NCI-H524 treated with DMSO at 0.1 percent for 48 hours (cell line): ENCODE measurements at places on chromosomes 16 and 17.

- no peak for DNase-seq
These were observed 25.4 kb downstream of the METRNL start for GRCh38 chr17:83104577-83105505.

DNA sequence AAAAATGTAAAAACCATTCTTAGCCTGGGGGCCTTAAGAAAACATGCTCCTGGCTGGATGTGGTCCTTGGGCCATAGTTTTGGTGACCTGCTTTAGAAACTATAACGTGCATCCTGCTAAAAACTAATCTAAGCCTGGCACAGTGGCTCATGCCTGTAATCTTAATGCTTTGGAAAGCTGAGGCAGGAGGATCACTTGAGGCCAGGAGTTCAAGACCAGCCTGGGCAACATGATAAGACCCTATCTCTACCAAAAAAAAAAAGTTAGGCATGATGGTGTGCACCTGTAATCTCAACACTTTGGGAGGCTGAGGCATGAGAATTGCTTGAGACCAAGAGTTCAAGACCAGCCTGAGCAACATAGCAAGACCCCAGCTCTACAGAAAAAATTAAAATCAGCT is 183.8 kb upstream of the CHMP6 start:
- DNase-seq, result no peak

GRCh38 chr16:81321039-81321438 is 6.3 kb downstream of the GAN start:
- no peak for DNase-seq

- DNase-seq, result no peak
These were observed 627.4 kb downstream of the KCNJ2 start for GRCh38 chr17:70796757-70797156.

DNA sequence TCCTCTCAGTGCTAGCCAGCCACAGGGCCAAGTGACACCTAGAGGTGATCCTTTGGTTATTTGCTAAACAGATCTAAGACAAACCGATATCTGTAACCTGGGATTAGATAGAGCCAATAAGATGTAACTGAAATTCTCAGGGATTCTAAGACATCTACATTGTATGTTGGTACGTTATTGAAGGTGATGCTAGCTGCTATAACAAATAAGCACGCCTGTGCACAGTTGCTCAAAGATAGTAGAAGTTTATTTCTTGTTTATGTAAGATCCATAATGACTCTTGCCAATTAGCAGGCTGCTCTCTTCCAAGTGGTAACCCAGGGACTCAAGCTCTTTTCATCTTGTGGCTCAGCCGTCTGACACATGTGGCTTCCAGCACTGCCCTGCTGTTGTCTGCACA is 370.3 kb downstream of the WWOX start:
- DNase-seq, result no peak

- DNase-seq, result no peak
These were observed 13.1 kb upstream of the ZFHX3 start for GRCh38 chr16:73060892-73061490.

GRCh38 chr16:30876867-30877266 is 17.0 kb downstream of the BCL7C start:
- DNase-seq, result no peak

- no peak for DNase-seq
These were observed 975.7 kb upstream of the RBFOX1 start for GRCh38 chr16:6356911-6357310.

- no peak for DNase-seq
These were observed 78.5 kb upstream of the CLEC3A start for GRCh38 chr16:77943801-77944200.

- DNase-seq, result no peak
These were observed 18.9 kb downstream of the PLEKHG4 start for GRCh38 chr16:67298277-67298676.

DNA sequence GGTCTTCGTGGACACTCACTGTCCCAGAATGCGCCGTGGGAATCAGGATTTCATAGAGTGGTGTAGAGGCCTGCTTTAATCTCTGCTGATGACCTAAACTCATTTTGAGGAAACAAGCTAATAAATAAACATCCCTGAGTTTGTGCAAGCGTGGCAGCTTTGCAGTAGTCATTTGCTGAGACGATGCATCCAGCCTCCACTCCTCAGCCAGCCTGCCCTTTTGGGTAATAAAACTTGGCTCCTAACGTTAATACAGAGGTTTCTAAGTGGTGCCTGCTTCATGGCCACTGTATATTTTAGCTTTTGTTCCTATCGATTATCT is 1.3 kb downstream of the DGKE start:
- DNase-seq, result no peak

GRCh38 chr17:44906010-44906646 is 6.9 kb upstream of the EFTUD2 start:
- DNase-seq, result no peak

DNA sequence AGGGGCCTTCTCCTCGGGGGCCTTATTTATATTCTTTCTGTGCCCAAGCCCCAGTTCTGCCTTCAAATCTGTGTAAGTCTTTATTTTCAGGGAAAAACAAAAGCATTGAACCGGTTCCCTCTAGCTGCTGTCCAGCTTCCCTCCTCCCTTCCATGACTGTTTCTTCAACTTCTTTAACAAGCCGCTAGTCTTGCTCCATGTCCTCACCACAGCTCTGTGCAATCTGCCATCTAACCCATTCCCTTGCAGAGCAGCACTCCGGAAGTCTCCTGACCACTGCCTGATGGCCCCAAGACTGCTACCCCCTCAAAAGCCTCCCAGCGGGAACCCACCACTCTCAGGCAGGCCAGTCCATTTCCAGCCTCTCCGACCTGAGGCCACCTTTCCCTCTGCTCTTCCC is 16.9 kb downstream of the EMC8 start:
- no peak for DNase-seq

DNA sequence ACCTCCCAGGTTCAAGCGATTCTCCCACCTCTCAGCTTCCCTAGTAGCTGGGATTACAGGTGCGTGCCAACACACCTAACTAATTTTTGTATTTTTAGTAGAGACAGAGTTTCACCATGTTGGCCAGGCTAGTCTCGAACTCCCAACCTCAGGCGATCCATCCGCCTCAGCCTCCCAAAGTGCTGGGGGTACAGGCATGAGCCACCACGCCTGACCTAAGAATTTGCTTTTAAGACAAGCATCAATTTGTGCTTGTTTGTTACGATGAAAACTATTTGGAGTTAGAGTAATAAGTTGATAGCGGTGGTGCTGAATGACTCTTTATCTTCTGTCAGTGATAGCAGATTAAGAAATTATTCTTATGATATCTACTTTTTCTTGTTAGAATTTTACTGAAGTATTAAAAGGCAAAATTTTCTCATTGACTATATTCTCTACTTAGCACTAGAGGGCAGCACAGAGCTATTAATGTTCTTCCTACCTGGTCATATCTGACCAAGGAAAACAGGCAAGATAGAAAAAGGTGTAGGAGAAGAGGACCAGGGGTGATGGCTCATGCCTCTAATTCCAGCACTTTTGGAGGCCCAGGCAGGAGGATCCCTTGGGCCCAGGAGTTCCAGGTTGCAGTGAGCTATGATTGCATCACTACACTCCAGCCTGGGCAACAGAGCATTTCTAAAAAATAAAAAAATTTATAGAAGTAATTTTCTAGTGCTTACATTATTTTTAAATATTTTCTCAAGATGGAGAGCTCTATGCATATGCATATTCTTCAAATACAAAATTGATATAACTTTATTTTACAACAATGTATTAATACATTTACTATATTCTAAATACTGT is 24.5 kb downstream of the STXBP4 start:
- peak; percentile 49 for DNase-seq

- no peak for DNase-seq
These were observed 93.1 kb downstream of the CCDC182 start for GRCh38 chr17:57651996-57652395.

- DNase-seq, result no peak
These were observed 6.9 kb upstream of the USP31 start for GRCh38 chr16:23156110-23156509.

GRCh38 chr17:81037798-81038733 is 3.1 kb downstream of the BAIAP2 start:
- no peak for DNase-seq

DNA sequence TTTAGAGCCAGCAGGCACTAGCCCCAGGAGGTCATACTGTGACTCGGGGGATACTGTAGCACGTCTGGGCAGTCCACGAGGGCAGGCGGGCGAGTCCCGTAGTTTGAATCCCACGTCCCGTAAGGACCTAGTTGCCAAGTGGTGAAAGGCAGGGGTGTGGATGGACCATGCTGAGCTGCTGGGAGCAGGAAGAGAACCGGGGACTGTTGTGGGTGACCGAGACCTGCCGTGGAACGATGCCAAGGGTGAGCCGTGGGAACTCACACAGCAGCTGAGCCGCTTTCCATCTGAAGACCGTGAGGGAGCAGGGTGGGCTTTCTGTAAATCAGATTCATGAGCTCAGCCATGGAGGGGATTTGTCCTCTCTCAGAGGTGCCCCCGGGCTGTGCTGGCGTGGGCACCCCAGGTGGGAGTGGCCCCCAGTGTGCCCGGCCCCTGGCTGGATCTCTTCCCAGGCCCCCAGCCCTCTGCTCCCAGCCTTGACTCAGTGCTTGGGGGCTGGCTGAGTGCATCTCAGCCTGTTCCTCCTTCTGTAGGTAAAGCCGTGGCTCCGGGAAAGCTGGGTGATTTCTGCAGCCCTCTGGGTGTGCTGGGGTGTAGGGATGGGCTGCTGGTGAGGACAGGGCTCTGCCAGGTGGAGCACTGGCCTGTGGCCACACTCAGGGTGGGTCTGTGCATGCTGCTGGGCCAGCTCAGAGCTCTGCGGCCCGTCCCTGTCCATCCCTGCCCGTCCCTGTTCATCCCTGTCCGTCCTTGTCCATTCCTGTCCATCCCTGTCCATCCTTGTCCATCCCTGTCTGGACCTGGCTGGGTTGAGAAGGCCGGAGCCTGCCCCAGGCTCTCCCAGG is 13.6 kb downstream of the ASPSCR1 start:
- no peak for DNase-seq

DNA sequence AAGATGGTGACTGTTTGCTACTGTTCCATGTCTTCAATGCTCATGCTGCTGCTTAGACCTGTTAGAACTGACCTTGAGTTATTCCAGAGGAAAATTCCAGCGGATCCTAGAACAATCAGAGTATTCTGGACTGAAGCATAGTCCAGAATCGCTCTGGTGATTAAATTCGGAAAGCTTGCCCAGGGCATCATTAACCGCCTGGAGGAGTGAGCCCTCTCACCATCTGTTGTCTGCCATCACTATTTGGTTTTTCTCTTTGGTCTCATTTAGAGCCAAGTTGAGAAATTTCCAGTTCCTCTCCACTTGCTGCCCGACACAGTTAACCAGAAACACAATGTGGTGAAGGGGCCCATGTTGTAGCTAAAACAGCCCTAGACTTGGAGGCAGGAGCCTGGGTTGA is 104.1 kb downstream of the BMERB1 start:
- peak; percentile 67 for DNase-seq

GRCh38 chr16:67277999-67278772 is 1.1 kb upstream of the PLEKHG4 start:
- DNase-seq, result no peak

GRCh38 chr16:53537626-53538025 is 34.6 kb upstream of the AKTIP start:
- DNase-seq, result no peak

GRCh38 chr16:88301431-88301830 is 81.3 kb upstream of the ZNF469 start:
- no peak for DNase-seq

- DNase-seq, result no peak
These were observed 227.8 kb downstream of the CCDC182 start for GRCh38 chr17:57517273-57517631.

DNA sequence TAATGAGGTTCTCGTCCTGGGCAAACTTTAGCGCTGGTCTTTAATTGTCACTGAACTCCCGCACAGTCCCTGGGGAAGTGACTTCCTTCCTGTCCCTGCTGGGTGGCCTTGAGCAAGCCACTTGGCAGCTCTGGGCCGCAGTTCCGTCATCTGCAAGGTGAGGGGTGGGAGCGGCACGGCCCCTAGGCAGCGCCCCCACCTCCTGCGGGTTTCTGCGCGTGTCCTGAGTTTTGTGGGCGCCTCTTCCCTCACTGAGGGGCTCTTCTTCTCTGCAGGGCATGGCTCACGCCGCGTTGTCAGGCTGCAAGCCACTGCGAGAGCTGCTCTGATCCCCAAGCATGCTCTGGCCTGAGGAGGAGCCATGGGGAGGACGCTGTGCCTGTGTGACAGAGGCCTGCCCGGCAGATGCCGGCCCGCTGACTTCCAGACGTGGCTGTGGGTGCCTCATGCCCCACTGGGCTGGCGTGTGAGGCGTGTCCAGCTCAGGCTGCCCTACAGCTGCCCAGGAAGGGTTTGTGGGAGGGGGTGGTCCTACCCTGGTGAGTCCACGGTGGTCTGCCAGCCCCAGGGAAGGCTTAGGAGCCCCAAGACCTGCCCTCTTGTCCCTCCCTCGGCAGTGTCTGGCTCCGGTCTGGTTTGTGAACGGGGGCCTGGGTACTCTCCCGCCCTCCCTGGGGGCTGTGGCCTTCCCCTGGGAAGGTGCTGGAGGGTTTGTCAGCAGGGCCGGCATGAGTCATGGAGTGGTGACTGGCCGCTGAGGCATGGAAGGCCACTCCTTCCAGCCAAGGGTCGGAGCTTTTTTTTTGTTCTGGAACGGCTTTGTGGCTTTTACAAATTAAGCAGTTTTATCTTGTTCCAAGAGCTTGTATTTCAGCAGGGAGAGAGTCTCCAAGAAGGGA is 182.0 kb downstream of the SEC14L1 start:
- DNase-seq, result no peak

GRCh38 chr16:31455601-31456314 is 3.5 kb upstream of the ARMC5 start:
- DNase-seq, result no peak

- no peak for DNase-seq
These were observed 112.5 kb downstream of the MSI2 start for GRCh38 chr17:57368637-57369336.

DNA sequence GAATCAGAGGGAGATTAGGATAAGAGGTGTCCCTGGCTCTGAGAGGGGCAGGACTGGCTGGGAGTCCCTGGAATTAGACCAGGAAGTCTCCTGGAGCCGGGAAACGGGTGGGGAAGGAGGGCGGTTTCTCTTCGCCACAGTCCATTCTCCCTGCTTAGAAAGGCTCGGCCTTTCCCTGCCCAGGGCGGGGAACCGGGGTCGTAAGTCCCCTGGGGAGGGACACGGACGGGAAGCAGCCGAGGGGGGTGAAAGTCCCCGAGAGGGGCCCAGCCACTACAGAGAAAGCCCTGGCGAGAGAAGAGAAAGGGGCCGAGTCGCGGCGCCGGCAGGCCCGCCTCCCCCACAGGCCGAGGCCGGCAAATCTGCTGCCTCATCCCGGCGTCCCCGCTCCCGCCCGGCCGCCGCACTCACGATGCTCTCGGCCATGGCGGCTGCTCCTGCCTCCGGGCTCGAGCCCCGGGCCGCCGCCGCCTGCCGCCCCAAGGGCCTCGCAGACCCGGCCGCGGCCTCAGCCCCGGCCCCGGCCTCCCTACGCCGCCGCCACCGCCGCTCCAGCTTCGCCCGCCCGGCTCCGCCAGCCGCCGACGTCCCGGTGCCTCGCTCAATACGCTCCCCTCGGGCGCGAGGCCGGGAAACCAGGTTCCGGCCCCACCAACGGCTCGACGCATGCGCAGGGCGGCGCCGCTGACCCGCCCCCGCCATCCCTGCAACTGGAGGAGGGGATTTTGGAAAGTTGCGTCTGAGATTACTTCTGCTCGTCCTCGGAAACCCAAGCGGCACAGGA is at the start of the genes NPLOC4 and TSPAN10:
Gene NPLOC4, minus strand, starts transcription at position 608 of the 784 bp plus-strand sequence. Its CDS starts 182 bp downstream, at position 426.
Gene TSPAN10, plus strand, starts transcription at position 692 of the 784 bp plus-strand sequence. CDS start 5,217 bp downstream, outside the sequence.
- DNase-seq, result peak; percentile 35
